Adipocyte (in vitro differentiated cells): ENCODE measurements at places on chromosomes 2 and 18.

GRCh38 chr18:48167897-48168253 lies 237.4 kb upstream of the SMAD2 start:
- DNase-seq = no peak

DNA sequence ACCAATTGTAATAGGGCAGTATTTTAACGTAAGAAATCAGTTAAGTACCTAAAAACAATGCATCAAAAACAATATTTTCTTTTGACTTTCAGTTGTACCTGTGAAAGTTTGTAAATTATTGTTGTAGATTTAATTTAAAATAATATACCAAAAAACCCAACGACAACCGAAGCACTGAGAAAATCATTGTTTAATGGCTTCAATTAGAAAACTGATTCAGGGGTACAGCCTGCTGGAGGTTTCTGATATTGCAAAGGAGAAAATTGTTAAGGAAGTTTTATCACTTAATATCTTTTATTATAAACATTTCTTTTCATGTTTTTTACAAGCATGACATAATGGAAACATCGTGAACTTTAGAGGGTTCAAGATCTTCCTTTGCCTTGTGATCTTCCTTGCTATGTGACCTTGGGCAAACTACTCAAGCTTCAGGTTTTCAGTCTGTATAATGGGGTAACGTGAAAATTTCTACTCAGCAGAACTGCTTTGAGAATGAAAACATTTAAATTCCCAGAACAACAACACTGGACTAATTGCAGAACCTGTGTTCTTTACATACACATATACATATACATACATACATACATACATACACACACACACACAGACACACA lies 76.3 kb upstream of the GLS start:
- peak; percentile 62 for DNase-seq

DNA sequence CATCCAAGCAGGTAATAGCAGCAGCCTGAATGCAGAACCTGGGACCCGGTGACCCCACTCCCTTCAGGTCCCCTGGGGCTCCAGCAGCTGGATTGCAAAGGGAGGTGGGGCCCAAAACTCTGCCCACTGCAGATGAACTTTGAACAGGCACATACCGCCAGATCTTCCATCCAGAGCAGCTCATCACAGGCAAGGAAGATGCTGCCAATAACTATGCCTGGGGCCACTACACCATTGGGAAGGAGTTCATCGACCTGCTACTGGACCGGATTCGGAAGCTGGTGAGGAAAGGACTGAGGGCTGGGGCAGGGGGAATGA lies 9.2 kb upstream of the DNAJB2 start:
- no peak for DNase-seq

DNA sequence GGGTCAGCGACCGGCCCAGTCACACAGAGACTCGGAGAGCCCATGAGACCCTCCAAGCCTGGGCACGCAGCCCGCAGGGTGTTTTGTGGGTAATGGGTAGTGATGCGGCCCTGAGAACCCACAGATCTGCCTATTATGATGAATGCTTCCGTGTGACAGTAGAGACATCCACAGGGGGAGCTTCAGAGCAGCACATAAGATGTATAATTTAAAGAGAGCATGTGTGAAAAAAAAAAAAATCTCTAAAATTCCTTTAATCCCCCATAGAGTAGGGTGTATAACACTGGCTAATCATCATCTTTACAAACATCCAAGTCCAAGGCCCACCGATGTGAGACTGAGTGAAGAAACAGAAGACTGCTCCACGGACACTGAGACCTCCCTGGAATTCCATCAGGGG lies 34.6 kb downstream of the BIN1 start:
- DNase-seq = no peak

DNA sequence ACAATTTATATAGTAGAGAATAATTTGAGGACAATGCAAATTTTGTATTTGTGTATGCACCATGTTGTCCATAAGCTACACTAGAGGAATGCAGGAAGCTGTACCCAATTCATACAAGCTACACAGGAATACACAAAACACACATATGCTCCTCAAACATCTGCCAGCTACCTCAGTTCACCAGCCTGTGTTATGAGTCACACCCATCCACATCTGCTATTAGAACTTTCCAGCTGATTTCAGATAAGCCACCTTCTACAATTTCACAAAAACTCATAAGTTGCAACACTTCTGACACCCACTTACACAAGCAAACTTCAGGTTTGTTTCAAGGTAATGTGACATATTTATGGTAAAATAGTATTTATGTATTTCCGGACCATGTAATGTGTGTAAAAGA lies 438.9 kb downstream of the SATB2 start:
- peak; percentile 42 for DNase-seq

- DNase-seq = no peak
Measured at GRCh38 chr2:121605820-121606733, 43.2 kb downstream of the CLASP1 start.

DNA sequence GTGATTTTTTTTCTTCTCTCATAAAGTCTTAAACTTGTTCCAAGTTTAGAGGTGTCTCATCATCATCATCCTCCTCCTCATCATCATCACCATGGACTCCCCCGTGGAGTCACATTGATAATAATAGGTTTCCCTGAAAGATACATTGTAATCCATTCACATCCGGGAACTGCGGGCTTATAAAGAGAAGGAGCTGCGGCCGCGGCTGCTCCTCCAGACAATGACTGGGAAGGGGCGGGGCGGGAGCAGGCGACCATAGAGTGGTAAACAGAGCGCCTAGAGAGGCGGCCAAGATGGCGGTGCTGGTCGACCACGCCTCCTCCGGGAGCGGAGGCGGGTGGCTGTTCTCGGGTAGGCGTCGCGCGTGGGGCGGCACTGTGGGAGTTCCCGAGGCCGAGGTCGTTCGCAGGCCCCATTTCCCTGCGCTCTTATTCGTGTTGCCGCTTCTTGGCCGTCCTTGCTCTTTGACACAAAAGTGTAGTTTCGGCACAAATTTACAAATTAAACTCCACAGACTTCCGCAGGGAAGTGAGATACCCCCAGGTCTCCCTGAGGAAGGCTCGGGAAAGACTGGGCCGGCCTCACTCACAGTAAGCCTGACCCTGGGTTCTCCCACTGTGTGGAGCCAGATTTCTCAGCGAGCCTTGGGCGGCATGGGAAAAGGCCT lies 1.8 kb upstream of the TCF4 start:
- DNase-seq = peak; percentile 98

DNA sequence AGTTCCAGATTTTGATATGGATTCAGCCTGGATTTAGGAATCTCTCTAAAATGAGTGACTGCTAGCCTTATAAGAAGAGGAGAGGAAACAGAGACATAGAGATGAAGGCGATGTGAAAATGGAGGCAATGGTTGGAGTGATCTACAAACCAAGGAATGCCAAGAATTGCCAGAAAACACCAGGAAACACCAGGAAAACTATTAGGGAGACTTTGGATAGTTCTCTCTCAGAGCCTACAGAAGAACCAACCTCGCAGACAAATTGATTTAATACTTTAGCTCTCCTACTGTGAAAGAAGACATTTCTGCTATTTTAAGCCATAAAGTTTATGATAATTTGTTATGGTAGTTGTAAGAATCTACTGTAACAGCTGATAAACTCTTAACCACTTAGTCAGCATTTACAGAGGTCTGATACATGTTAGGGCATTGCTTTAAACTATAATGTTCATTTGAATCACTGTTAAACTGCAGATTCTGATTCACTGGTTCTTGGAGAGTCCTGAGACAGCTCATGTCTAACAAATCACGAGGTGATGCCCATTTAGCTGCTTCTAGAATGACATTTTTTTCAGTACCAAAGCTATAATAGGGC lies 1702.6 kb upstream of the LRRTM1 start:
- no peak for DNase-seq

DNA sequence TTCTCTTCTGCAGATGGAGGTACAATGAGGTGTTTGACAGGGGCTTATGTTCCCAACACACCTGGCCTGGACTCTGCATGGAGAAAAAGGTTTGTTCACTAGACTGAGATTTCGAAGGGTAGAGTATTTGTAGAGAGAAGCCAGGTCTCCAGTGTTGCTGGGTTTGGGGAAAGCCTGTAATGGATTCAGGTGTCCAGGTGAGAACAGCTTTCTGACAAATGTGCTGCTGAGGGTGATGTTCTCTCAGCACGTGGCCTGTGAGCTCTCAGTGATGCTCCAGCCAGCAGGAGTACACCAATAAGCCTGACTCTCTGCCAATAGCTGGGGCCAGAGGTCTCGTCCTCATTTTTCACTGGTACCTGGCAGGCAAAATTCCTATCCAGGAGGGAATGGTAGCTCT lies 43.8 kb upstream of the ARHGAP25 start:
- no peak for DNase-seq

DNA sequence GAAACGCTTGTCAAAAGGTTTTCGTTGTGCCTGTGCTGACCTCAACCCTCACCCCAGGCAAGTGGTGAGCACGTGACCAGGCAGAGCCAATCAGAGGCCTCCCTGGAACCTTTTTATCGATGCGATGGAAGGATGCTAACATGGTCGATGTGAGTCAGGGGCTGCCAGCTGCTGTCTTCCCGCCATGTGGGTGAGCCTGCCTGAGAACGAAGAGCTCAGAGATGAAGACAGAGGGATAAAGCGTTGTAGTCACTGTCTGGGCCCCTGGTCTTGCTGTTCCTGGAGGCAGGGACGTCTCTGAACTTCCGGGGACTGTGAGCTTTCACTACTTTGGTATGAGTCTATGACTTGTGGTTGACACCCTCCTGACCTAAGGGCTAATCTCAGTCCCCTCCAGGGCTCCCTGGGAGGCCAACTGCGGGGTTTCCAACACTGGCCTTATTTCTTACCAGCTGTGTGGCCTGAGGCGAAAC lies 18.6 kb downstream of the DNMT3A start:
- DNase-seq = peak; percentile 4

GRCh38 chr18:3223356-3223755 lies 3.6 kb upstream of the MYOM1 start:
- no peak for DNase-seq

- no peak for DNase-seq
Measured at GRCh38 chr2:2590141-2590540, 259.1 kb upstream of the MYT1L start.

- DNase-seq = no peak
Measured at GRCh38 chr2:233901367-233901766, 15.8 kb upstream of the TRPM8 start.

GRCh38 chr2:201235860-201236811 lies 24.2 kb upstream of the CASP8 start:
- peak; percentile 94 for DNase-seq

- DNase-seq = no peak
Measured at GRCh38 chr2:198004921-198005829, 200.8 kb downstream of the PLCL1 start.

GRCh38 chr2:218645126-218645525 lies 14.3 kb downstream of the ZNF142 start:
- no peak for DNase-seq

- no peak for DNase-seq
Measured at GRCh38 chr18:31156821-31157763, 5.6 kb downstream of the DSC1 start.

DNA sequence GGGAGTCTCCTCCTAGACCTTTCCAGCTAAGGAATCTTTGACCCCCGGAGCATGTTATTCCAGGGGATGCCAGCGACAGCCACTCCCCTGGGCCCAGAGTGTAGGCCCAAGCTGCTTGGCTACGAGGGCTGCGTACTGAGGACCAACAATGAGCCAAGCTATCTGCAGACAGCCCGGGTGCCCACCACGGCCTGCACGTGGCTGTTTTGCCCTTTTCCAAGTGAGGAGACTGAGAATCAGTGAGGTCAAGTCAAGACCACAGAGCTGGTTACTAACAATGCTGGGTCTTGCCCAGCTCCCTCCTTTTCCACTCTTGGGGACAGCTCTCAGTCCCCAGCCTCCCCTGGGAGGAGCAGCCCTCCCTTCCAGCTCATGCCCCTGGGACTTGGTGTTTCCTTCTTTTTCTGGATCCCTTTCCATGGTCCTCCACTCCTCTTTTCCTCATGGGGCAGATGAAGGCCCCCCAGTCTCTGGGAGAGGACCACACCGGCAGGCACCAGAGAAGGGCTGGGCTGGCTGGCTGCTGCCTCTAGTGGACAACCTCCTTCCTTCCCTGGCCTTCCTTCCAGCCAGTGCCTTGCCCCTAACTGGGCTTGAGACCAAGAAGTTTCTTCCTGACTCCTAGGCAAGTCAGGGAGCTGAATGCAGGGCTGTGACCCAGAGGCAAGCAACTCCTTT lies 550 bp upstream of the MALL start:
- peak; percentile 28 for DNase-seq

DNA sequence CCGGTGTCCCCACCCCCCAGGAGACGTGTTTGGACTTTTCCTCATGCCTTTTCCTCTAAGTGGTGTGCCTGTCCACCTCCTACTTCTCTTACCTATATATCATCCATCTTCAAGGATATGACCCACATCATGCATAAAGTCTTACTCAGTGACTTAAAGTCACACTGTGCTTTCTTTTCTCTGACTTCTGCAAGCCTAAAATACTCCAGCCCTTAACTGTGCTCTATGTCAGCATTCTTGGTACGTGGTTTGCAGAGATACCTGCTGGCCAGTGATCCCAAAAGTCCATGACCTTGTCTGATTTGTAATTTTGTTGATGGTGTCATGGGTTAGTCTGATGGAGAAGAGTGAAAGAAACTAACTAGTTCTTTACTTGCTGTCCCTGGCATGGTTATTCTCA lies 393.6 kb upstream of the NRP2 start:
- DNase-seq = no peak

DNA sequence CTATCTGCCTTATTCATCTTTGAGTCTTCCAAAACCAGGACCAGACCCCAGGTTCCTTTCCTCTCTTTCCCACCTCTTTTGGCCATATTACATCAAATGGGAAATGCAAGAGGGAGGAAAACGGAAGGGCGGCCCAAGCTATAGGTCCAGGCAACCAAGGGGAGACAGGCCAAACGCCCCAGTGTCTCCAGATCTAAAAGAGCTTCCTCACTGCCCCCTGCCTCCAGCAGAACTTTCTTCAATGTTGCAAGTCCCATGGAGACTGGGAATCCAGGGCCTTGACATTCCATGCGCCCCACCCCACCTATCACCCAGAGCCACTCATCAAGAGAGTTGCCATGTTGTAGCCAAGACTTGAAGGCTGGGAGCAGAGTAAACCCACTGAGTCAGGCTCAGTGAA lies 15.4 kb downstream of the TNS1 start:
- DNase-seq = no peak

DNA sequence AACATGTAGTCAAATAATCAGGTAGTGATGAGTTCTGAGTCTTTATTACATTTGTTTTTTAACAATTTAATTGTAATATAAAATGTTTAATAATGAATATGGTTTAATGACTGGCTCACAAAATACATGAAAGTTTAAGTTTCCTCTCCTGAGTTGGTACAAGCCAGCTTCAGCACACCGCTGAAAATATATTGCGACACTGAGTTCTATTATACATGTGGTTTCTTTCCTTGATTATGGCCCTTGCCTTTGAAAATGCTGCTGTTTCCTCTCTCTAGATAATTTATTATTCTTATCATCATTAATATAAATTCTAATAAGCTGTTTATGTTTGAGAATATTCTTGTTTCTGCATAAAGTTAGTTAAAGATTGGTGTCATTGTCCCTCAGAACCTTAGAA lies 249.3 kb downstream of the PARD3B start:
- no peak for DNase-seq

- DNase-seq = no peak
Measured at GRCh38 chr18:3584897-3585460, 135.0 kb downstream of the TGIF1 start.
